AG09319 (cell line): ENCODE measurements at places on chromosomes 7 and 10.

- no peak for DNase-seq
Measured at GRCh38 chr10:1183701-1184100, 127.5 kb downstream of the WDR37 start.

DNA sequence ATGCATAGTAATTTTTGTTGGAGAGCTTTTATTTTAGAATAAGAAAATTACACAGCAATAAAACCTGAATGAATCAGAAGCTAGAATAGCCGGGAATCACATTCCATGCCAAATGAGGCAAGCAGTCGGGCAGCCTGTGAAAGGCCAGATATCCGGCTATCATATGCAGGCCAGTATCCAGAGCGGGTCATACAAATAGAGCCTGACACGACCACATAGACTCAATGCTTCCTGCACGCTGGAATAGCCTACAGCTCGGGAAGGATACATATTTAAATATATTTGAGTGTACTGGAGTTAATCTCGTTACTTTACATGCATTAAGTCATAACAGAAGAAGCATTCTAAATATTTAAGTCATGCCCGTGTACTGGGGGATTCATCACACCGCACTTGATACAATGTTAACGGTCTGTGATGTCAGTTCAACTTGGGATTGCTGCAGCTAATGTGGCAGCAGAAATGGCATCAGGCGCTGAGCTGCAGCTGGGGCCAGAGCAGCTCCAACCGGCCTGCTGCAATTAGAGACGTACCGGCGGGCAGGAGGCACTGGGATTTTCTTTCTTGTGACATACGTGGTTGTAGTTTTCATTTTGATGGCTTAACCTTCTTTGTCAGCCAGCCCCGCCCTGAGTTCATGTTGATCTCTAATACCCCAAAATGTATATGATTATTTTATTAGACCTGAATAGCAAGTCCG, 112.0 kb downstream of the EBF3 start:
- no peak for DNase-seq

DNA sequence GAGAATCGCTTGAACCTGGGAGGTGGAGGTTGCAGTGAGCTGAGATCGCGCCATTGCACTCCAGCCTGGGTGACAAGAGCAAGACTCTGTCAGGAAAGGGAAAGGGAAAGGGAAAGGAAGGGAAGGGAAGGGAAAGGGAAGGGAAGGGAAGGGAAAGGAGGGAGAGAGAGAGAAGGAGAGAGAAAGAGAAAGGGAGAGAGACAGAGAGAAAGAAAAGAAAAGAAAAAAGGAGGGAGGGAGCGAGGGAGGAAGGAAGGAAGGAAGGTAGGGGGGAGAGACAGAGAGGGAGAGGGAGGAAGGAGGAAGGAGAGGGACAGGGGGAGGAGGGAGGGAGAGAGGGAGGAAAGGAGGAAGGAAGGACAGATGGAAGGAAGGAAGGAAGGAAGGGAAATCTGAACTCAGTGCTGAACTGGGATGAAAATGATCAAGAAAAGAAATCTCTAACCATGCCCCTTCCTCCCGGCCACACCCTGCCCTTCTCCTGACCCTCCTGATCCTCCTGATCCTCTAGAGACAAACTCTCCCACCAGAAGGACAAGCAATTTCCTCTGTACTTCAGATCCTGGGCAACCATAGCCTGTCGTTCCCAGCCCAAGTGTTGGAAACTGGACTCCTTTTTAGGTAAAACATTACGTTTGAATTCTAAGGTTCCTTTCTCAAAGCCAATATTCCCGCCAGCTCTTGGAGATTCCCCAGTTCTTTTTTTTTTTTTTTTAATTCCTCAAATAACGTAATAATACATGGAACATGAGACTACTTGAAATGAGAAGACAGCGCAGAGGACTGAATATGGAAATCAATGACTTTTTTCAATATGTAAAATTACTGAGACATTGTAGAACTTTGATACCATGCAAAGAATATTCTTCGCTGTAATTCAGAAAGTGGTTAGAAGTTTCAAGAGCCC, 32.1 kb downstream of the NMT2 start:
- DNase-seq = no peak

GRCh38 chr10:70096705-70097420, 35.8 kb downstream of the AIFM2 start:
- no peak for DNase-seq

GRCh38 chr10:110762109-110762848, 109.4 kb upstream of the PDCD4 start:
- DNase-seq = no peak

DNA sequence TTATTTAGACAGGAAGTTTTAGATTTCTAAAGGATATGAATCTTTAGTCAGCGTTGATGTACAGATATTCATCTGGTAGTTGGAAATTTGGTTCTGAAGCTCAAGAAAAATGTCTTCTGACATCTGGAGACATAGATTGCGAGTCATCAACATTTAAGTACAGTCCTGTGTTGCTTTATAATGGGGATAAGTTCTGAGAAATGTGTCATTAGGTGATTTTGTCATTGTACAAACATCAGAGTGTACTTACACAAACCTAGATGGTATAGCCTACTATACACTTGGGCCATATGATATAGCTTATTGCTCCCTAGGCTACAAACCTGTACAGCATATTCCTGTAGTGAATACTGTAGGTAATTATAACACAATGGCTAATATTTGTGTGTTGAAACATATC, 49.6 kb upstream of the UBN2 start:
- DNase-seq = no peak

DNA sequence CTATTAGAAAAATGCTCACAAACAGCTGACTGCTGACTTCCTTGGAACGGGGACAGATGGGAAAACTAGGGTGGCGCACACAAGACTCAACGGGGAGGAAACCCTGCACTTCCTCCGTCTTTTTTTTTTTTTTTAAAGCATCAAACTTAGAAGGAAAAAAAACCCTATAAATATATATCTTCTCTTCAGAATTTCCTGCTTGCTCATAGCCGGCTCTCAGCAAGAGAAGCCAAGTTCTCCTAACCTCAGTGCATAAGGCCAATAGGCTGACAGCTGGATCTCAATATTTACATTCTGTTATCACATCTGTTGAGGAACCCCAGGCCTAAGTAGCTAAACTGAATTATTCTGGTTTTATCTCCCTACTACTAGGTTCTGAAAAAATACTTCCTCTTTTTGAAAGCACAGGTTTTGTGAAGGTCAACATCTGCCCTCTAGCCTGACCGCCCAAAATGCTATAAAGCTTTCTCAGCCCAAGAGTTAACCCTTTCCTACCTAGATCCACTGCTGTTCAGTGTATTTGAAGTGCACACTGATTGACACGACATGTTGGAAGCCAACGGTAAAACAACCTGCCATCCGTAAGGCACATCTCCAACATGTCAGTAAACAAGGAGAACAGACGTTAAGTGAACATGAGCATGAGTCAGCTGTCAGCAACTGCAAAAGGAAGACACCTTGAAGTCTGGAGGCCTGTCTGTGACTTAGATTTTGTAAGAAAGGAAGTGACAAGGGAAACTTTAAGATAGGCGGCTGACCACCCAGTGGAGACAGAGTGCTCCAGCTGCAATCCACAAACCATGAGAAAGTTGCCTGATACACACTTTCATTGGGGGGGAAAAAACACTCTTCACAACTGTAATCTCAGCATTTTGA, 83.8 kb downstream of the EBLN1 start:
- DNase-seq = no peak

DNA sequence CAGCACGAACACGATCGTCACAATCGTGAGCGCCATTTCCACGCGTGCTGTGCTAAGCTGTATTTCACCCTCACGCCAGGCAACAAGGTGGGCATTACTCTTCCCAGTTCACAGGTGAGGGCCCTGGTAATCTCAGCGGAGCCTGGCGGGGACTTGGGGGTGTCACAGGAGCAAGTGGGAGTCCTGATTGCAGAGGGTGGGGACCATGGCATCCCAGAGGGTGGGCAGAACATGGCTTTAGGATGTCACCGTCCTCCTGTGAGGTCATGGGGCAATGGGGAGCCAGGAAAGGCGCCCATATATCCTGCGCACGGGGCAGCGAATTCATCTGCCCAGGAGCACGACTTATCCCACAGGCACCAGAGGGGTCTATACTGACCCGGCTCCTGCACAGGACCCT, 489.8 kb downstream of the DNAJB6 start:
- no peak for DNase-seq

GRCh38 chr10:93236393-93237040, 162.8 kb downstream of the CYP26A1 start:
- DNase-seq = no peak

DNA sequence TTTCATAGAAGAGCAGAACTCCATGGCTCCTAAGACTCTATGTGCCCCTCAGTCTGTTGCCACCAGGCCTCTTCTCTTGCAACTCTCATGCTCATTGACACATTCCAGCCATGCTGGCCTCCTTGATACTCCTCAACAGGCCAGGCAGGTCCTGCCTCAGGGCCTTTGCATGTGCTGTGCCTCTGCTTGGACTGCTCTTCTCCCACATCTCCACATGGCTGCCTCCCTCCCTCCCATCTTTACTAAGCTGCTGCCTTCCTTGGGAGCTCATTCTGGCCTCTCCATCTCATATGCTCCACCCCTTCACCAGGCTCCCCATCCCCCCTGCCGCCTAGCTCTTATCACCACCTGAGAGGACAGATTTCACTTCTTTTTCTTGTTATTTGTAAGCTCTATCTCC, 103.8 kb upstream of the GPR26 start:
- no peak for DNase-seq

- no peak for DNase-seq
Measured at GRCh38 chr7:47227762-47228177, 354.1 kb downstream of the TNS3 start.

DNA sequence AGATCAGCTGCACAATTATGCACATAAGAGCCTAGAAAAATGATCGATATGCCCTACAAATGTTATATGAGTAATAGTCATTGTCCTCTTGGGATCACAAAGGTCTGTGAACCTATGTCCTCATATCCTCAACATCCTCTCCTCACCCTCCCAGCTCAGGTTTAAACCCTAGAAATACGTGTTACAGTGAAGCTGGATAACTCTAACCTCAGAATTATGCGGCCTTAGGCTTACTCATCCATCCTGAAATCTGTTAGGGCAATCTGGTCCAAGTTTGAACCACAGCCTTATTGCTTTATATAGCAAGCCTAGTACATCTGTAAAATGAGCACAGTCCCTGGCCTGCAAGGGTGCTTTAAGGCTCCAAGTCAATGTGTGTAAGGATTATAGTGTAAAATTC, 84.2 kb upstream of the FRMD4A start:
- no peak for DNase-seq

DNA sequence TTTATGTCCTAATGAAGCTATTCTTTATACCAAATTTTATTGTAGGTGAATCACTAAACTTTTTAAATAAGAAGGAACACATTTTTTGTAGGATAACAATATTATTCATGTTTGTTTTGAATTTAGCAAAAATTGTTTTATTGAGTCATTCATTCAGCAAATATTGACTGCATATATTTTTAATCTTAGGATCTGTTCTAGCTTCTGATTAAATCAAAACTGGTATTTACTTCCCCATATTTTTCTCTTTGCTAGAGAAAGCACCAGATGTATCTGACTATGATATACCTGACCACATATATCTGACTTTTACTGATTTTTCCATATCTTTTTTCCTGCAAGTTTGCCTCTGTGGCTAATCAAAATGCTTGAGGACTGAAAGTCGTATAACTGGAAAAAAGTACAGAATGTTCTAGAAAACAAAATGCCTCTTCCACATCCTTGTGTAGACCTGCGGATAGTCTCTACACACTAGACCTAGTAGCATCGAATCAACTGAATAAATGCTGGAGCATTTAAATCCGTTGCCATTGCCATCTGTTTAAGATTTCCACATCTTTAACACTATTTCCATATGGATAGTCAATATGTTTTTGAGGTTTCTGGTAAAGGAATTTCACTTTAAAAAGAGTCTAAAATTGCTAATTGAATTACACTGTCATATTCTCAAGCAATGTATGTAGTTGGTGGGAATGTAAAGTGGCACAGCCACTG, 594.7 kb downstream of the KCNMA1 start:
- DNase-seq = no peak

DNA sequence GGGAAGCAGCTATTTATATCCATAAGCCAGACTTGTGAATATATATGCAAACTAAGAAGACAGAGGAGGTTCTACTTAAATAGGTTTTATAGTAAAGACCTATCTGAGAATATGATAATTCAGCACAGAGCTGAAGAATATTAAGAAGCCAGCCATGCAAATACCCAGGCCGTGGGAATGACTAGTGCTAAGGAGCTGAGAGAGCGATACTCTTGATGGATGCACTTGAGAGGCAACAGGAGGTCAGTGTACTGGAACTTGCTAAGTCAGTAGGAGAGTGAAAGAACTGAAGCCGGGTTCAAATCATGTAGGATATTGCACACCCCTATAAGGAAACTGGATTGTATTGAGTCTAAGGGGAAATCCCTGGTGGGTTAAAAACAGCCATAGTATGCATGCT, 943.6 kb upstream of the MBL2 start:
- no peak for DNase-seq

DNA sequence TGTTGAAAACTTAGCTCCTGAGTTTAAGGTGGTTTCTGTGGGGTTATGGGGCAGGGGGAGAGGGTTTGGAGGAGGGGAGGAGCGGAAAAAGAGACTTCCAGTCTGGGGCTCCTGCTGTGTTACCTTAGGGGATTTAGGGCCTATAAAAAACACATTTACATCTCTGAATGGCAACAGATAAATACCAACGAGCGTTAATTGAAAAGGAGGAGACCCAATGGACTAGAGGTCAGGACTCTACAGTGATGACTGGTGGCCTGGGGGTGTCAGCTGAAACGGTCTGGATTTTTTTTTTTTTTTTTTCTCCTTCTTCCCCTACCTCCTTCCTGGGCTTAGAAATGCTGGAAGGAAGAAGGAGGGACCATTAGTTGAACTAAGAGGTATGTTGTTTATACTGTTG, 47.4 kb downstream of the AUTS2 start:
- no peak for DNase-seq

DNA sequence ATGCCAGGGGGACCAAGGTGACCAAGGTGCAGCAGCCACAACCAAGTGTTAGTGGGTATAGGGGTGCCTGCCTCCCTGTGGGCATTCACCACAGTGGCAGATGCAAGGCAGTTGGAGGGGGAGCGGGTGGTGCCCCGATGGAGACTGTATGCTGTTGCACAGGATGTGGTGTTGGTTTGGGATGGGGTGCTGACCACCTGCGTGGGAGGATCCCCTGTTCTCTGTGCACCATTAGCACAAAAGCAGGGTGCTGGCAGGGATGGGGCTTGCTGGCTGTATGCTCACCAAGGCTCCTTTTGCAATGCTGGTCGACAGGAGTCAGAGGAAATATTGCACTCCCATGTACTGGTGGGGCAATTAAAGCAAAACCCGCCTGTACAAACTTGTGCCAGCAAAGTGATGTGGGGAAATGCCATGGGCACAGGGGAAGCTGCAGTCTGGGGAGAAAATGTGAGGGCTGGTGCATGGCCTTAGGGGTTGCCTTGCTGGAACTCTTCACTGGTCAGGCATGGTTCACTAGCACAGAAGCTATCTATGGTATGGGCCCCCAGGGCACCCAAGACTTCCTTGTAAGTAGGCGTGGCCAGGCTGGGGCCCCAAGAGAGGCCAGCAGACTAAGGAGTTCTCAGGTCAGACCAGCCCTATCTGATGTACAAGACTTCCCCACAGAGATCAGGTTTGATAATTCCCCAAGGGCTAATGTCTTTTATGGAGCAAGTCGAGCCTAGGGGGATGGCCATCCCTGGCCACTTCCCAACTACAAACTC, 51.9 kb upstream of the GNAT3 start:
- DNase-seq = no peak
